Fibroblast of villous mesenchyme (primary cell): ENCODE measurements at places on chromosomes 5 and 9.
A peak's percentile ranks its signal among the peaks of the same experiment; 100 is the strongest.

GRCh38 chr9:127935765-127936221 lies 1.9 kb downstream of the DPM2 start:
- no peak for DNase-seq

- no peak for DNase-seq
Observed at GRCh38 chr5:132825834-132826391, 4.5 kb downstream of the SHROOM1 start.

DNA sequence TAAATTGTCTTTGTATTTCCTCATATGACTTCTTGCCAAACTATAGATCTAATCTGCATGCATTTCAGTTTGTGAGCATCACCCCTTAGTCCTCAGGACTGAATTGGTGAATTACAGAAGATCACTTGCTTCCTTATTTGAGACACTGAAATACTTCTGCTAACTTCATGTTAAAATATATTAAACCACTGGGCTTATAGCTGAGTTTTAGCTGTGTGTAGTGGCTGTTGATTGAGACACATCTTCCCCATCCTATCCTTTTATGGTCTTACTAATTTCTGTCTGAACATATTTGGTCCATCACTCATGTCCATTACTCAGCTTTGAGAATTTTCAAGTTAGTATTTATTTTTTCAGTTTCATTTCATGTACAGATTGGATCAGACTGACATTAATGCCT lies 295.9 kb downstream of the PSAT1 start:
- DNase-seq, result peak; percentile 15

GRCh38 chr5:100846772-100847171 lies 56.3 kb downstream of the ST8SIA4 start:
- peak; percentile 26 for DNase-seq

- DNase-seq, result no peak
Observed at GRCh38 chr5:81400375-81400774, 6.4 kb upstream of the ACOT12 start.

GRCh38 chr5:171893290-171893886 lies 107.8 kb downstream of the SMIM23 start:
- DNase-seq, result peak; percentile 46

DNA sequence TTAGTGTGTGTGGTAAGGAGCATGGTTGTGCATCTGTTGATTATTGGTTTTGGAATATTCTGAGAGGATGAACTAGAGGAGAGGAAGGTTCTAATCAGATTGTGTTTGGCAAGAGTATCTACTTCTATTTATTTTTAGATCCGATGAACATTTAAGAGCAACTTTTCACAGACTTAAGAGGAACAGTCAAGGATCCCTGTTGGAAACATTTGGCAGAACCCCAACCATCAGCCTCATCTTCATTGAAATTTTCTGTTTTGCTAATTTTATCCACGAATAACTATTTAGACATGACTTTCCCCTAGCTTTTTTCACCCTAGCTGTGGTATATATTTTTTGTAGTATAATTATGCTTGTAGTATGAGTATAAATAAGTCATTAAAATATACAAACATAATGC lies 868.5 kb downstream of the MAT2B start:
- DNase-seq, result no peak

DNA sequence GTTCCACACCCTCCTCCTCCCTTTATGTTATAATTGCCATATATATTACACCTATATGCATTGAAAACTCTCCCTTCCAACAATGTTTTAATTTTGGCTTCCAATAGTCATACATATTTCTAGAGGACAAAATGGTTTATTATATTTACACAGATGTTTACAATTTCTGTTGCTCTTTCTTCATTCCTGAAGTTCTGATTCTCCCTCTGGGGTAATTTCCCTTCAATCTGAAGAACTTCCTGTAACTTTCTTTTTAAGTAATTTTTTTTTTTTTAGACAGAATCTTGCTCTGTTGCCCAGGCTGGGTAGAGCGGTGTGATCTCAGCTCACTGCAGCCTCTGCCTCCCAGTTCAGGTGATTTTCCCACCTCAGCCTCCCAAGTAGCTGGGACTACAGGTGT lies 173.0 kb upstream of the MAP1B start:
- no peak for DNase-seq

DNA sequence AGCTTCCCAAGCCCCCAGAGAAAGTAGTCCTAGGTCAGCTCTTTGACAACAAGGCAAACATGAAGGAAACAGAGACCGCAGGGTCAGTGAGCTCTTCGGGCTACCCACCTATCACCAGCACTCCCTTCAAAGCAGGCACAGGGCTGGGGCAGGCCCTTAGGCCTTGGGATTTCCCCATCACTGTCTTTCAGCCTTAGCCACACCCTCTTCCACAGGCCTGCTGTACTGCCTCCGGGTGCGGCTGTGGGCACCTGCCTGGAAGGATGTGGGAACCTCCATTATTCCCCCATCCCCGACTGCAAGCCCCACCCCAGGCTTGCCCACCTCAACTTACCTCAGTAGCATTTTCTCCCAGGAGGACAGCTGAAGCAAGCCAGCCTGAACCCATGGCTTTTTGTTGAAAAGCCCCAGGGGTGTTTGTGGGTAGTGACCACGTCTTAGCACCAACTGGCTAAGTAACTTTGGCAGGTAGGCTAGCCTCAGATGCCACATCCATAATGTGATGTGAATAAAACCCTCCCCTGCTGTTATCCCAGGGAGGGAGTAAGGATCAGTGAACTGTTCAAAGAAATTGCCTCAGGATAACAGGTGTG lies 100.2 kb downstream of the PIK3R1 start:
- no peak for DNase-seq

GRCh38 chr5:51821697-51822096 lies 438.4 kb downstream of the ISL1 start:
- no peak for DNase-seq

- DNase-seq, result no peak
Observed at GRCh38 chr9:86200599-86201162, 58.8 kb downstream of the C9orf153 start.

DNA sequence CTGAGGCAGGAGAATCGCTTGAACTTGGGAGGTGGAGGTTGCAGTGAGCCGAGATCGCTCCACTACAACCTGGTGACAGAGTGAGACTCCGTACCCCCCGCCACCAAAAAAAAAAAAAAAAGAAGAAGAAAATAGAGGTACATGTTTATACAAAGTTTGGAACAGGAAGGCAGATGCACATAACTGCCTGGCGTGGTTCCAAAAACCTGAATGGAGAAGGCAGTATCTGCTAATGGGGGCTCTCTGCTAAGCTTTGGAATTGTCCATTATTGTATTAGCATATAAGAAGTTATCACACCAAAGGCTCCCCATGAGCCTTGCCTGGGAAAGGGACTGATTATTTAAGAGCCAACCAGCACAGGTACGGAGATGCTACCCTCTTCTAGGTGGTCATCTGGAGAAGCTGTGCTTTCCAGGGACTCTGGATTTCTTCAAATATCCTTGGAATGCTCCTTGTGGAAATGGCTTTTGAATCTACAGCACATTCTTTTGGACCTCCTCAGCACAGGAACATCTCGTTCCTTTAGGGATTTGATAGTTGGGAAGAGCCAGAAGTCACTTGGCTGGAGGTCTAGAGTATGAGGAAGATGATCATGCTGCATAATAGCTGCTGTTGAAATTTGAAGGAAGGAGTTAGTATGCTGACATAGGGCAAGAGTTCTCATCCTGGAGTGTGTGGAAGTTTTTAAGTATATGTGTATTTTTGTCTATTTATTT lies 42.5 kb upstream of the ABCA1 start:
- DNase-seq, result peak; percentile 79

- no peak for DNase-seq
Observed at GRCh38 chr5:132275367-132276220, 18.1 kb downstream of the PDLIM4 start.

DNA sequence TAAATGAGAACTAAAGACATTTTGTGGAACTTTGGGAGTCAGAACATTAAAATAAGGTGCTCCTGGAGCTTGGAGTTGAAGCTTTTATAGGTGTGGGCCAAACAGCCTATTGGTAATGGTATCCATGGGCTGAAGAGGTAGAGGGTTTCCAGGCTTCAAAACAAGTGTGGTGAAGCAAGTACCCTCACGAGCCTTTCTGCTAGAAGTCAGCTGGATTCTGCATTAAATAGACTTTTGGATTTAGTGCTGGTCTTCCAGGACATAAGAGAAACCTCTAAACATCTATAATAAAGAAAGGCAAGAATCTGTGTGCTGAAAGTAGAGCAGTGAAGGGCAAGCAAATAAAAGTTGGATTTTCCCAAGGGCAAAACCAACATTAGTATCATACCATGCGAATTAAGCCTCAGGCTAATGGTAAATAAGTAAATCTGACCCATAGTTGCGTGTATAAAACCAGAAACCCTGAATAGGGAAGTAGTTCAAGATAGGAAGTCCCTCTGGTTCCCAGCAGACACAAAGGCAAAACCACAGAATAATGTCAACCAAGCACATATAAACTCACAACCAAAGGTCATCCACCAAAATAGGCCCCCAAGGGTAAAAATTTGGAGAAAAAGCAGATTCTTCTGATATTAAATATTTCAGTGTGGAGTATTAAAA lies 306.3 kb downstream of the TLE4 start:
- DNase-seq, result no peak

DNA sequence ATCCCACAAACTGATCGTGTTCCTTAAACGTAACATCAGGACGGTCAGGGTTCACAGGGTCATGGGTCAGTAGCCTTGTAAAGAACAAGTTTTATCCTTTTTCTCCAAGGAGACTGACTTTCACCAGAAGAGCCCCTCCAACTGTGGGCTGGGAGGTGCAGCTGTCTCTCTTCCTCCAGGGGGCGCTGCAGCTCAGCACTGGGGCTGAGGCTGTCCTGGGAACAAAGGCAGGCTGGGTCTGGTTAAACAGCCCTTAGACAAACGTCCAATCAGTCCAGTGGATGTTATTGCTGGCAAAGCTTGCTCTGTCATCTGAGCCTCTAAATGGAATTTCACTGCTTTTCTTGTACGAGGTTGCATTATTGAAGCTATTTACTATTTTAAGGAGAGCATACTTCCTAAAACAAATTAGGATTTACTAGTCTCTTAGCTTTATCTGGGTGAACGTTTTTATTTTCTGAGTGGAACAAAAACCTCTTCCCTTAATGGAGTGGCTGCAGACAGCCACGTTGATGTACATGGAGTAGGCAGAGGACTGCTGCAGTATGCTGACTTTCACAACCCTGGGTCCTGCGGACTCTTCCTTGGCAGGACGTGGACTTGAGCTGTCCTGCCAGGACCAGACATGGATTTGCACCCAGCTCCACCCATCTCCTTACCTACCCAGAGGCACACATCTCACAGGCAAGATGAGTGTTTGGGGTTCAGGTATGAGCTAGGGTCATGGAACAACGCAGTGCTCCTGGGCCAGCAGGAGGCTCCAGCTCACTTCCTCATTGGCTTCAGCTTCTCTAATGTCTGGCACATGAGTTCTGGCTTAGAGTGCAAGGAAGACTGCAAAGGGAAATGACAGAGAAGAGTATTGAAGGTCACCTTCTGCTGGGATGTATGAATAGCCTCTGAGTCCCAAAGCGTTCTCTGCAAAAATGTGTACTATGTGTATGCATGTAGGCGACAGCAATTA lies 7.8 kb downstream of the EXOSC2 start:
- DNase-seq, result peak; percentile 81

GRCh38 chr5:127785098-127785927 lies 82.1 kb downstream of the CCDC192 start:
- DNase-seq, result peak; percentile 73

GRCh38 chr5:135089912-135090311 lies 55.9 kb upstream of the PITX1 start:
- no peak for DNase-seq

DNA sequence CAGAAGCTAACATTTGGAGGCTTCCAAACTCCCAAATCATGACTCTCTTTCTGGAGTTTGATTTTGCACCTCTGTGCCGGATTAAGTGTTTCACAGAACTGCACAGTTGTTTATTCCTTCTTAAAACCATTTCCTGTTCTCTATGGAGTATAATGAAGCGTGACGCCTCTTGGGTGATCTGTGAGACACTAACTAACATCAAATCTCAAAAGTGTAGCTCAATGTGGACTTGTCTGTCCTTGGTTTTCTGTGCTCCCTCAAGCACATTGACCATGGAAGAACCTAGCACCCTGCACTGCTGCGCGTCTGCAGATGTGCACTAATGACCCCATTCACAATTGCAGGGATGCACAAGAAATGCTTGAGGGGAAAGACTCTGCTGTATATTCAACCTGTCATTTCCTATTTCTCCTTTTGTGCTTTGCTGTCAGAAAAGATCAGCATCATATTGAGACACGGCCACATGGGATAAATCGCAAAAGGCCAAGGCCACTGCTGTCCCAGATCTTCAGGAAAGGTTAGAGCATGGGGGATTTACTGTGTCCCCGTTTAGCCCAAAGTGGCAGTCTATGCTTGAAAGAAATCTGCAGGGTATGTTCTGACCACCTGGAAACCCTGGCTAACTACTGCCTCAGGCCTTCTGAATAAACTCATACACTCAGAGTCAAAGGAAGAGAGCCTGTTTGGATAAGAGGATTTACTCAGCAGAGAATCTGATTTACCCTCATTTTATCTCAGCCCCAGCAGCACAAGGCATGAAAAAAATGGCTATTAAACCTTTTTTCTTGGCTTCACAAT lies 109.6 kb downstream of the BAAT start:
- no peak for DNase-seq

DNA sequence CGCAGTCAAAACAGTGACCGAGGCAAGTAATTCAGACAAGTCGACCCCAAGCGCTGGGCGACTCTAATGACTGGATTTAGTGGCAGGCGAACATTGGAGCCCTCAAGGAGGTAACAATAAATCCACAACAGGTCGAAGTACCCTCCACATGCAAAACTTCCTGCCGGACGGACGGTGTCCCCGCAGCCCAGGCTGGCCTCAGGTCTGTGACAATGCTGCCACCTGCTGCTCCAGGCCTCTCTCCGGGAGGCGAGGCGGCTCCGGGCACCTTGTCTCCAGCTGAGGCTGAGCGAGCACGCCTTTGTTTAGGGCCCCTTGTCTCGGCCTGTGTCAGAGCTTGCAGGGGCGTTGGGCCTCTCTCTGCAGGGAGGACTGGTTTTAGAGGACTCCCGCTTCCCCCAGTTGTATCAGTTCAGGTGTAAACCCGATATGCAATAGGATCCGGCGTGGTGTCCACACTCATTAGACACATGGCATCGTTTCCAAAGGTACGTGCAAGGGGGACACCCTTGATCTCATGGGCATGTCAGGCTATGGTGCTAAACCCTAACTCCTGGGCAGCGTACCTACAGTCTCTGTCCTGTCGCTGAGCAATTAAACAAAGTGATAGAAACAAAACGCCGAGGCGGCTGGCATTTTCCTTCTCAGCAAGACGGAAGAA lies 628.0 kb upstream of the ADAMTS16 start:
- DNase-seq, result no peak

DNA sequence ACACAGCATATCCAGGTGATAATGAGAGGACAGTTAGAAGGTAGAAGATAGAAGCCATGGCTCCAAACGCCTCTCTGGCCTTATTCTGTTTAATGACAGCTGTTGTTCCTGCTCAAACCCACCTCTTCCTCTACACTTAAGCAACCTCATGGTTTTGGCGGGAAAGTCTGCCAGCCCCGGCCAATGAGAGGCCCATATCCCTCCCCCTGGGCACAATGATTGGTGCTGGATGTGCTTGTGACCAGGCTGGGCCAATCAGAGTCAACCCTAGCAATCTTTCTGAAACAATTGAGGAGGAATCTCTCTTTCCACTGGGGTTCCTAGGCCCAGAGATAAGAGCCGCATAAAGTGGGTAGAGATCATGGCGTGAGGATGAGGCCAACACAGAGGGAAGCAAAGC lies 4.8 kb upstream of the GFI1B start:
- DNase-seq, result peak; percentile 16

GRCh38 chr5:143174714-143175398 lies 228.6 kb downstream of the NR3C1 start:
- DNase-seq, result no peak
